Transverse colon (tissue), 4 donors: ENCODE measurements at places on chromosomes 6 and 20. TPM values are rescaled to one million over a fixed set of nuclear protein-coding genes. Genes with fewer than 3 reads are reported as not detected.

- no peak for DNase-seq
Observed at GRCh38 chr6:70180183-70180900, 122.5 kb downstream of the COL9A1 start.

CDKN1A gene
- 613 TPM for total RNA-seq

DNA sequence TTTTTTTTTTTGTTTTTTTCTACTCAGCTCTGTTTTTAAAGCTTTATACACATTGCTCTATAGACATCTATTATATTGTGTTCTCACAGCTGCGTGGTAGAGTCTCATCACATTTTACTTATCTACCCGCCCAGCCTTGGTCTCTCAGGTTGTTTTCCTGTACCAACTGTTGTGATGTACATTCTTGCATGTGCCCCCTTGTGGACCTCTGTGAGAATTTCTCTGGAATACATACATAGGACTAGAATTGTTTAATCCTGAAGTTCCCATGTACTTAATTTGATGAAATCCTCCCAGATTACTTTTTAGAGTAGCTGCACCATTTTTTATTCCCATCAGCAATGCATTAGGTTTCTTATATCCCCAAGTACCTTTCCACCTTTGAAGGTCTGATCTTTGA lies 40.4 kb upstream of the TINAG start:
- peak; percentile 19 for DNase-seq

DNA sequence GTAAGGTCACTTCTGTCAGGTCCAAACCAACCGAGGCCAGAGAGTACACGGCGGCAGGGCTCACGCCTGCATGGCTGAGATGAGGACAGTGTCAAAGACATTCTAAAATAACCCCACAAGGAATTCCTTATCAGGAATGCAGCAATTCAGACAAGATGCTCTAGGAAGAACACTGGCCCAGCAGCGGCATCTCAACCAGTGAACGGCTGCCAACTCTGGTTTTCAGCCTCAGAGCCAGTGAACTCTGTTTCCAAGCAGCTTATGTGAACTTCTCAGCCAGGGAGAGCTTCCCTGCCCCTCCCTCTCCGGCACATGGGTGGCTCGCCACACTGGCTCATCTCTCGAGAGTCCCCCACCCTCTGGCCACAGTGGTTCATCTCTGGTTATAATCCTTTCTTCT lies 36.9 kb downstream of the KCNQ2 start:
- DNase-seq = no peak

DNA sequence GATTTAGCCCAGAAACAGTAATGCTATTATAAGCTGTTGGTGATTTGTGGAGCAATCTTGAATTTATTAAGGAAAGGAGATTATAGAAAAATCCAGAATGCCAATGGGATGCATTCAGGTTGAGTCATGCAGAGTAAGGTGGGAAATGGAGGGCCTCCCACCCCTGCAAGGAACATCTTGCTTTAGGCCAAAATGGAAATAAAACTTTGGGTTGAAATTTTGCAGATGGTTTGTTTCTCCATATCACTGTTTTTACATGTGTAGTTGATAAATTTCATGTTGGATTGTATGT lies 152.4 kb downstream of the BCAS1 start:
- no peak for DNase-seq

GRCh38 chr6:116280161-116280932 lies 617 bp upstream of the TSPYL1 start:
- no peak for DNase-seq

DNA sequence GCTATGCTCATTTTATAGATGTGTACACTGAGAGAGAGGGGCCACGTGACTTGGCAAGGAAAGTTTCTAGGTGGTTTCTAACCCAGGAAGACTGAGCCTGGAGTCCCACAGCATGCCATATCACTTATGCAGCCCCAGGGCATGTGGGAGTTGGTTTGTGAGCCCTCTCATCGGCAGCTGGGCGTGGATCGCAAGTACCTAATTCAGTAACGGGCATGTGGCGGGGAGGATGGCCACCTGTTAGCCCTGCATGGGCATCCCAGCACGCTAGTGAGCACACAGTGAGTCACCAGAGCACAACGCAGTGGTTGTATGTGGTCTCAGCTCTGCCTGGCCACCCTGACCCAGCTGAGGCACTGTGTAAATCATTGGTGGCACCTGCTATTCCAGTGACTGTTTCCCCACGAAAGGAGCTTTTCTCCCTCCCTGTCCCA lies 88.3 kb downstream of the NINL start:
- no peak for DNase-seq

TOX2 gene
- total RNA-seq = 15.7 TPM

- no peak for DNase-seq
Observed at GRCh38 chr6:155115893-155116570, 120.9 kb downstream of the TIAM2 start.

DNA sequence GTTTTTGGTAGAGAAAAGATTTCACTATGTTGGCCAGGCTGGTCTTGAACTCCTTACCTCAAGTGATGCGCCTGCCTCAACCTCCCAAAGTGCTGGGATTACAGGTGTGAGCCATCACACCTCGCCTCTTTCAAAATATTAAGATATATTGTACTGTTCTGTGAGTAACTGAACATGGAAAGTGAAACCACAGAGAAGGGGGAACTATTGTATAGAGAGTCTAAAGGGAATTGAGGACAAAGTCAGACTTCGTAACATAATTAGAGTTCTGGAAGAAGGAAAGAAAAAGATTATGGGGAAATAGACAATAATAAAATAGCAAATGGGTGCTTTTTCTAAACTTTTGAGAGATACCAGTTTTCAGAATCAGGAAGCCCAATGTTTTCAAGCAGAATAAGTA lies 17.4 kb upstream of the AKAP7 start:
- DNase-seq = no peak

DNA sequence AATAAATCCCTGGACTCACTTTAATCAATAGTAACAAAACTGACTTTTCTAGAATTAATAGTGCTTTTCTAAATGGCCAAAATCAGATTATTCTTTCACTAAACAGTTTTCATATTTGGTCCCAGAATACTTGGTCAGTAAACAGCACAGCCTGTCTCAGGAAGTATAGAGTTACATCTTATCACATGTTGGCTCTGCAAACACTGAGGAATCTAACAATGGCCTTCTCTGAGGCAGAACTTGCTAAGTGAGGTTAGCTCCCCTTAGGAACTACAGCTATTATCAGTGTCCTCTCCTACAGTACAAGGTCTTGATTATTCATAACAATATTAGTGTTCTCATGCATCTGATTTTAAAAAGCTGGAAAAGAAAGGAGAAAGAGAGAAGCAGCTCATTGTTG lies 1622.8 kb downstream of the HACE1 start:
- no peak for DNase-seq

GRCh38 chr6:56595490-56596122 lies 47.1 kb downstream of the DST start:
- DNase-seq = peak; percentile 35

DNA sequence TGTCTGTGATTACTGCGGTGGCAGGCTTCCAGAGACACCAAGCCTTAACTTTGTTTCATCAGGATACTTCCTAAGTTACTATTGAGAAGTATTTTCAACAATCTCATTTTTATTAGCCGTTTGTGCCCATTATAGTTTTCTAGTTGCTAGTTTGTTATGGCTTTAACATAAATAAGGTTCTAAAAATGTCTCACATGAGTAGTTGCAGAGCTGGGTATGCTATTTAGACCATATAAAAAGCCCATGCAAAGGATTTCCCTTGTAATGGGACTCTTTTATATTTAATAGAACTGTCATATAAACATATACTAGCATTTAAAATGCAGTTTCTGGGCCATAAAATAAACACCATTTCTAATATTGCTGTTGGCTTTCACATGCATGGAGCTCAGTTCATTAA lies 205.3 kb upstream of the TCF21 start:
- DNase-seq = no peak

DNA sequence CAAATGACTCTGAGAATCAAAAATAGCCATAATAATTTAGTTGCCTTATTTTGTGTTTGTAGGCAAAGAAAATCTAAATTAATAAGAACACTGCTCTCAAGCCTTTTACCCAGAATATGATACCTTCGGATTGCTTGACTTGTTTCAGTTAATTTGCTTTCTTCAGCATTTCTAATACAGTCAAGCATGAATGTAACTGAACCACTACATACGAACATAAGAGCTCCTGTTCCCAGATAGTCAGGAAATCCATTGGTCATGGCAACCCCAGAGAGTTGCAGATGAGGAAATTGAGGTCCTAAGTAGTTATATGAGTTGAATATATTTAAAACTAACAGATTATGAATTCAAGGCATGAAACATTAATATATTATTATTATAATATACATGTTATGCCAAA lies 2.9 kb downstream of the FRK start:
- no peak for DNase-seq

- no peak for DNase-seq
Observed at GRCh38 chr20:33552519-33552918, 62.6 kb downstream of the CBFA2T2 start.

DNA sequence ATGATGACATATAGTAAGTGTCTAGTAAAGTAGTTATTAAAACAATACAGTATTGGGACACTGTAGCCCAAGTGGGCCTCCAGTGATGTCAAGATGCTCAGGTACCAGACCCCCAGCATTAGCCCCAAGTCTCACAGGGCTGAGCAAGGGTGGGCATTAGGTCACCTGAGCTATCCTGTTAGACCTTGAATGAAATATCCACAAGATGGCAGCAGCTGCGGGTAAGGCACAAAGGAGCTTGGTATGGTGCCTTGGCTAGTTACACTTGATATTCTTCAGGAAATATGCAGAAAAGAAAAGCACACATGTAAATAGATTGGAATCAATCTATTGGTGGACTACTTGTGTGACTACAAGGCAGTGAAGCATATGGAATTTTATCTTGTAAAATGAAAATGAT lies 701.8 kb upstream of the ADGRB3 start:
- no peak for DNase-seq

DNA sequence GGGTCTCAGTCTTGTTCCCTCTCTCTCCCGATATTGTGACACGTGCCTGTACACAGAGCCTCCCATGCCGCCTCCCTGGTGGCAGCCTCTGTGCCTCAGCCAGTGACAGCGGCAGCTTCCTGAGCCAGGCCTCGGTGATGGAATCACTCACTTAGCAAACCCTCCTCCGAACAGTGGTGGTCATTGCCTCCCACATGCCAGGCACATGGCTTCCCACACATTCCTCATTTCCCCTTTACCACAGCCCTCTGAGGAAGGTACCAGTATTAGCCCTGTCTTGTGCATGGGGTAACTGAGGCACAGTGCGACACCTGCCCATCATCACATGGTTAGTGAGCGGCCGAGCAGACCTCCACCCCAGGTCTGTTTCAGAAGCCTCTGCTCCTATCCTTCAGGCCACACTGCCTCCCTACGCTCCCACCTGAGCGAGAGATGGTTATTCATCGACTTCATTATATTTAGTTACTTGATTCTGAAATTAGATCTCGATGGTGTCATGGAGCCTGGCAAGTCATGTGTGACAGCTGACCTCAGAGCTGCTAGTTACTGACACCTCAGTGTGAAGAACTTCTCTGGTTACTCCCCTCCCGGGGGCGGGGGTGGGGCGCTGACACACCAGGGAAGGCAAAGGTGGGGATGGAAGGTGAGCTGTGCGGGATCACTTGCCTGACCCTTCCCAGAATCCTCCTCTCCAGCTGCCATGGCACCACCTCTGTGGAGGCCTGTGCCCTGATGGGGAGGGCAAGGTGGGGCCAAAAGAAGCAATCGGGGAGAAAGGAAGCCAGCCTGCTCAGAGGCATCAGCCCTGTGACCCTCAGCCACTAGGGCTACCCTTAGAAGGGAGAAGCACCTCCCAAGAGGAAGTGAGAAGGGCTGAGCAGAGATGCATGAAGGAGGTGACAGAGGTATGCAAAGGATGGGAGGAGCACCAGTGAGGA lies 17.9 kb downstream of the MDGA1 start:
- no peak for DNase-seq

GRCh38 chr6:137894779-137895385 lies 27.8 kb downstream of the TNFAIP3 start:
- DNase-seq = no peak

GRCh38 chr6:10140136-10140535 lies 274.7 kb downstream of the TFAP2A start:
- DNase-seq = no peak

DNA sequence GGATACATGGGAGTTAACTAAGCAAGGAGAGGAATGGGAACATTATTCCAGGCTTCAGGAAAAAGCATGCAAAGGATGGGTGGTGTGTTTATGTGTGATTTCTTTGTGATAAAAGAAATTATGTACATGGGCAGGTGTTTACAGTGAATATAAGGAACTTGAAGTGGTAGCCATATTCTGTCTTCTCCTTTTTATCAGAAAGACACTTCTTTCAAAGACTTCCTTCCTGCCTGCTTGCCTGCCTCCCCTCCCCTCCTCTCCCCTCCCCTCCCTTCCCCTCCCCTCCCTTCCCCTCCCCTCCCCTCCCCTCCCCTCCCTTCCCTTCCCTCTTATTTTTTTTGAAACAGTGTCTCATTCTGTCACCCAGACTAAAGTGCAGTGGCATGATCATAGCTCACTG lies 14.4 kb downstream of the CYB5R4 start:
- DNase-seq = no peak

DNA sequence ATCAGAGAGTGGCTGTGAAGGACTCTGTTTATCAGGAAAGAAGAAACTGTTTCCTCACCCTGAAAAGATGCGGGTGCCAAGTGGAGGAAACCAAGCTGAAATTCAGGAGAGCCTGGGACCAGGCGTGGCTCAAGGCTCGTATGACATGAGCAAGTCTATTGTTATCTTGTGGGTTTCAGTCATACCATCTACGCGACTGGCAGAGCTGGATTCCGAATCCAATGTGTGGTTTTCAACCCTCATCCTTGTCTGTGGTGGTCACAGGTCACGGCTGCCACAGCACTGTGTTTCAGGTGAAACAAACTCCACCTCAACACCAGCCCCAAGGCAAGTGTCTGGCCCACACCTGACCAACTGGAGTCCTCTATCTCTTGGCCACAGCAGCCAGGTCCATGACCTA lies 9.1 kb downstream of the MC3R start:
- no peak for DNase-seq

- DNase-seq = no peak
Observed at GRCh38 chr6:75178757-75179156, 27.1 kb downstream of the COL12A1 start.

DNA sequence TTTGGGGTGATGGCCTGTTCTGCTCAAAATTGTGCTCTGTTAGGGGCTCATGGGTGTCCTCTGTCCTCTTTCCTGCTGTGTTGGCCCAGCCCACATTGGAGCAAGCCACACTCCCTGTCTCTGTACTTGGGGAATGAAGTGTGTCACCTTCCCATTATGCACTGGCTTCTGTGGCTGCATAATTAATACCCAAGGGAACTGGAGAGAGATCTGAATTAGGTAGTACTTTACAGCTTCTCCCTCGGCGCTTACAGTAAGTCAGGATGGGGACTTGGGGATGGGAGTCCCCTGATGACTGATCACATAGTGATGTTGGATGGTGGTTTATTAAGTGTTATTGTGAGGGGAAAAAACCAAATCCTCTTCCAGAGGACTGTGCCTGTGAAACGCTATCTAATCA lies 116.6 kb downstream of the FOXO3 start:
- DNase-seq = no peak

PTCHD4 gene
- 0.75 TPM for total RNA-seq

CCN6 gene
- total RNA-seq = not detected

DNA sequence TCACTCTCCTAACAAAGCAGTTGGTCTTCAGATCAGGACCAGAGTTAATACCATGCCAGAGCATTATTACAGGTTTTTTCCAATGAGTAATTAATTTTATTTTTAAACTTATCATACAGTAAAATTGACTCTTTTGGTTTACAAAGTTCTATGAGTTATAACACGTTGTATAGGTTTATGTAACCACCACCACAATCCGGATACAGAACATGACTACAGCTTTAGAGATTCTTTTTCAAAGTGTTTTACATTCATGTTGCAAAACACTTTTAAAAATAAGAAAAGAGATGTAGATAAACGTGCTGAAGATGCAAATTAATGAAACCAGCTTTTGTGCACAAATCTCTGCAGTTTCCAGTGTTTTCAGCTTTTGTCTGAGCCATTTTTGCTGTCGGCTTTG lies 1.5 kb upstream of the TPBG start:
- DNase-seq = no peak
